ENCODE measurements at places on chromosomes 5 and 9.

- no peak for DNase-seq
Observed at GRCh38 chr5:173760461-173761177, 127.5 kb upstream of the CPEB4 start.

- DNase-seq = no peak
Observed at GRCh38 chr9:87498811-87499360, 1.2 kb downstream of the DAPK1 start.

DNA sequence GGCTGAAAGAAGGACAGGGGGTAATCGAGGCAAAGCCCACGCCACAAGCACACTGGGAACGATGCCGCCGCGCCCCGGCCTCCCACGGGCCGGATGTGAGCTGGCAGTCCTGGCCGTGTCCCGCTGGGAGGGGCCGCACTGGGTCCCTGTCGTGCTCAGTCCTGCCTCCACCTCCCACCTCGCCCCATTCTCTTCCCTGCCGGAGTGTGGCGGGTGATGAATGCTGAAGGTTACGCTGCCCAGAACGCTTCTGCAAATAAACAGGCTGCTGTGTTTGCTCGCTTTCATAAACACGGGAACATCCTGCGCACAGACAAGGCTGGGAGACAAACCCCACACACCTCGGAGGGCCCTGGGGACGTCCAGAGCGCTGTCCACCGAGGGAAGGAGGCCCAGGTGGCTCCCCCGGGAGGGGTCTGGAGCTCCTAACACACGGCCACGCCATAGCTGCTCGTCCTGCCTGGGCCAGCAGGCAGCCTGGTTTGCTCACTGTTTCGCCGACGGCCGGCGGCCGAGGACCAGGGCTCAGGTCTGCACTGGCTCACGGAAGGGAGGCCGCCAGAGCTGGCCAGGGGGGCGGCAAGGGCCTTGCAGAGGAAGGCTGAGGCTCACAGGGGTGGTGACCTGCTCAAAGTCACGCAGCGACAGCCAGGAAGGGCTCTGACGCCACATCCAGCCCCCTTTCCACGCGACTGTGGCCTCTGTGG lies 2.3 kb downstream of the DNLZ start:
- DNase-seq = no peak

- DNase-seq = peak; percentile 88
Observed at GRCh38 chr5:177311723-177312648, at the start of gene MXD3. TSS of gene MXD3 (minus strand) at chr5:177311898. CDS start at chr5:177311830, 68 bp downstream.

GRCh38 chr9:107989544-107989943 lies 500.0 kb upstream of the KLF4 start:
- DNase-seq = no peak

DNA sequence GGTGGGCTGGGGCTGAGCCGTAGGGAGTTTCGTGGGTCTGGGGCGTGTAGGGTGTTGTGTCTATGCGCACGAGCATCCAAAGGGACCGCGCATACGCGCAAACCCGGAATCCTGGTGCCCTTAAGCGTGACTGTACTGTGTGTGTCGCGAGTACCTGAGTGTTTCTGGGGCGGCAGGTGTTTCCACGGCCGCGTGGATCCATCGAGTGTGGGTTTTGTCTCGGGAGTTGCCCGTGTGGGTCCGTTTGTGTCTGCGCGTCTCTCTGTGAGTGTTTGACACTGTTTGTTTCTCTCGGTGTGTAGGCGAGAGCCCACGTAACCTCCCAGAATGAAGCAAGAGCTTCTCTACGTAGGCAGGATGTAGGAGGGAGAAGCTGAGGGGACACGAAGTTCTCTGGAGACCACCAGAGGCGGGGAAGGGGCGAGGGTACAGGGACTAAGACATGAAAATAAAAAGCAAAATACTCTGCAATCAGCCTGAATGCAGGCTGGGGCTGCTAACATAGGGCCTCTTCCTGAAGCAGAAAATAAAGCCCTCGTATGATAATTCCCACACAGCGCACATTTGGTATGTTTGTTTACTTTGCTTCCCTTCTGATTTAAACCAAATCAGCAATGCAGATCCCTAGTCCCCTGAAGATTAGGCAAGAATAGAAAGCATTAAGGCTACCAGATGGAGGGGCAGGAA lies 588 bp upstream of the BRINP1 start:
- no peak for DNase-seq

GRCh38 chr9:13661014-13661413 lies 381.5 kb upstream of the MPDZ start:
- no peak for DNase-seq

DNA sequence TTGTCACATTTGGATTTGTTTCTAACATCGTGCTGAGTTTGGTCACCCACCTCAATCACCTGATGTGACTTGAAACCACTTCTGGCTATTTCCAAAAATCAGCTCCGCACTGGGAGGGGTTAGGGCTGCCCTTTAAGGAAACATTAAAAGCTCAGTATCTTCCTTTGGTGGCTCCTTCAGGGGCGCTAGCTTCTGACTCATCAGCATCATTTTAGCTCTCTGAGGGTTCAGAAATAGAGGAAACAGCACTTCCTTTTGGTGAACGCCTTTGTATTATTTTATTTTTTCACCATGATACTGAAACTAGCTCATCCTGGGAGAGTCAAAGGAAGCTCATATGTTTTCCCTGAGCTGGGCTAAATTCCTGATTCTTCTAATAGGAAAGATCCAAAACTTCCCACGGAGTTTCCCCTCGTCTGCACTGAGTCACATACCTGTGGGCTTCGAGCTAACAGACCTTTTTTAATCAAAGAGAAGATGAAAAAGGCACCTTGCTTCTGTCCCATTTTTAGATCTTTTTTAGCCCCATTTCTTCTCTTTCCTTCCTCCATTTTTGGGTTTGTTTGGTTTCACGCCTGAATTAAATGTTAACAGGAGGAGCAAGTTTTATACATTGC lies 48.2 kb downstream of the ROPN1L start:
- no peak for DNase-seq

DNA sequence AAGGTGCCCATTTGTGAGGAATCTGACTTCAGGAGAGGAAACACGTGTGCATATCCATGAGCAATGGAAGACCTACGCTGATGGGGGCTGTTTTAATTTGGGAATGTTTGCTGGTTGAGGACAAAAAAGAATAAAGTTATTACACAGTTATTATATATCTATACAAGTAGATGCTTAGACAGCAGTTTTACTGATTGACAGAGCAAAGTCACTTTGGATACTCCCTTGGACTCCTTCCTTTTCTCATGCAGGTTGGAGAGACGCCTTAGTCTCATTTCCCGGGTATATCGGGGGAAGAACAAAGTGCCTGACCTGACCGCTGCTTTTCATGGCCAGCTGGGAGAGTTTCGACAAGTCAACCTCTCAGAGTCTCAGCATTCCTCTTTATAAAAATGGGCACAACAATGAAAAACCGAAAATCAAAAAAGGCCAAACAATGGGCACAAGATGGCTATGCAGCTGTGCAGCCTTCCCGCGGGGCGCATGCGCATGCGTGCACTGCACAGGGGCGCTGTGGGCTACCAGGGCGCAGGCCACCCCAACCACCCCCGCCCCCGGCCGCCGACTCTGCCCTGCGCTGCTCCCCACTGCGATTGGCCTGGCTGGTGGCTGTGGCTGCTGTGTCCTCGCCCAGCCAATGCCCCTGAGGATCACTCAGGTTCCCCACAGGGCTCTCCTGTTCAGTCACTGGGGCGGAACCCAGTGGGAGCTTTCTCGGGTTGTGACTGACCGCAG lies 18.1 kb downstream of the NFIL3 start:
- no peak for DNase-seq

DNA sequence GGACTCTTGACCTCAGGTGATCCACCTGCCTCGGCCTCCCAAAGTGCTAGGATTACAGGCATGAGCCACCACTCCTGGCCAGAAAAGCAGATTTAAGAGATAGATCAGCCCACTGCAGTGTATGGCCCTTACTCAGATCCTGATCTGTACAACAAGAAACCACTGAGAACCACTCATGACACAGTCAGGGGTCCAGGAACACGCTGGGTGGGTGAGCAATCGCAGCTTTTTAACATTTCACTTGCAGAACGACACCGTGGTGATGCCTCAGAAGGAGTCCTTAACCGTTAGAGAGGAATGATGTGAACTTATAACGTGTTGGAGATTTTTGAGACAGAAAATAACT lies 45.3 kb upstream of the NSMF start:
- no peak for DNase-seq

GRCh38 chr5:110965773-110966581 lies 105.5 kb upstream of the TSLP start:
- DNase-seq = no peak

- DNase-seq = no peak
Observed at GRCh38 chr5:136420168-136420898, 55.0 kb upstream of the TRPC7 start.

GRCh38 chr5:83440826-83441225 lies 30.7 kb upstream of the VCAN start:
- no peak for DNase-seq

DNA sequence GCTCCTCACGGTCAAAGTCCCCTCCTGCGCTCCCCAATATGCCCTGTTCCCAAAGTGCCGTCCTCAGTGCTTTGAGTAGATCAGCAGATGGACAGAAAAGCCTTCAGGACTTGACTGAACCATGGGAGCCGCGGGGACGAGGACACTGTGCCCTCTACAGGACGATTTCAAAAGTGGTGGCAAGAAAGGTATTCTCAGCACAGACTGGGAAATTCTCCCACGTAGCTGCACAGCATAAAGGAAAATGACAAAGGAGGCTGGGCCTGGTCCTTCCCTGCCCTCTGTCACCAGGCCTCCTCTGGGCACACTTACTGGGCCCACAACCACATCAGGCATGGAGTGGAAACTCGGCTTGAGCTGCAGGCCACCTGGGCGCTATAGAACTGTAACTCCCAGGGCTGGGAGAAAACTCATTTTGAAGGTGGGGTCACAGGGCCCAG lies 16.7 kb upstream of the MTMR12 start:
- DNase-seq = peak; percentile 51

DNA sequence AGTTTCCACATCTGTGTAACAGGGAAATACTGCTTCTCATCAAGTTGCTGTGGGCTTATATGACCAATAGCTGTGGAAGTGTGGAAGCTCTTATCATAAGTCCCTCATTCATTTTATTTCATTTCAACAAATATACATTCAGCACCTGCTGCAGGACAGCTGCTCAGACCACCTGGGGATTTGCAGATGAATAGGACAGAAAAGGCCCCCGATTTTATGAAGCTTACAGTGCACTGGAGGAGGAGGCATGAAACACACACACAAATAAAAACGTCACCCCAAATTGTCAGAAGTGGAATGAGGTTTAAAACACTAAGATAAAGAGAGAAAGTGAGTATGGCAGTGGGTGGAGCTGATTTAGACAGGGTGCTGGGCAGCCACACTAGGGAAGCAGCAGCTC lies 107.2 kb downstream of the DRD1 start:
- DNase-seq = no peak

DNA sequence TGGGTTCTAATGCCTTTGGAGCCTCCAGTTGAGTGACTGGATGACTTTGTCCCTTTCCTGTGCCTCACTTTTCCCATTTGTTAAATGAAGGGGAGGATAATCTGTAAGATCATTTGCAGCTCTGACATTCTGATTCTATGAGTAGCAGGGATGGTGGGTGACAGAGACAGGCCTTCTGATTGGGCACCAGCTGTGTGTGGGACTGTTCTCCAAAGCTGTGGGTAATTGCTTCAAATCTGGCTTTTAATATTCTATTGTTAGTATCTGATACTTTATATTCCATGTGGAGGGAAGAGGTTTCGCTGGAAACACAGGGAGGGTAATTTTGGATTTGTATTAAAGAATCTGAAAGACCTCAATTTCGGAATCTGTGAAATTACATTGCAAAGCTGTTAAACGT lies 102.7 kb downstream of the FBXO38 start:
- no peak for DNase-seq

GRCh38 chr5:111401906-111402305 lies 110.4 kb downstream of the STARD4 start:
- no peak for DNase-seq

DNA sequence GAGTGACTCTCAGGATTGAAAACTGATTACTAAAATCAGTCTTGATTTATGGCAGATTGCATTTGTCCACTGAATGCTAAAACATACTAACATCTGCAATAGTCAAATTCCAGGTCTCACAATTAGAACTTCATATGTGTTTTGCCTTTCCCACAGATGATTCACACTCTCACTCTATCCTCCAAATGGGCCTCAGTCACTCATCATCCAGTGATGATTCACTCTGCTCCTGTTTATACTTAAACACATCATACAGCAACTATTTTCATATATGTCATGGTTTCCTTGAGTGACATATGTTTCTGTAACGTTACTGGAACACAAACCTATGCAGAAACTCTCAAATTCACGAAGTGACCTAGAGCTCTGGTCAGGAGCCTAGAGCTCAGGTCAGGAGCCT lies 512.9 kb downstream of the HINT1 start:
- no peak for DNase-seq

GRCh38 chr9:111056538-111056937 lies 18.3 kb upstream of the LPAR1 start:
- DNase-seq = no peak

- no peak for DNase-seq
Observed at GRCh38 chr9:98092613-98092931, 26.4 kb downstream of the TRIM14 start.

GRCh38 chr5:171226864-171227263 lies 82.2 kb upstream of the TLX3 start:
- DNase-seq = no peak

DNA sequence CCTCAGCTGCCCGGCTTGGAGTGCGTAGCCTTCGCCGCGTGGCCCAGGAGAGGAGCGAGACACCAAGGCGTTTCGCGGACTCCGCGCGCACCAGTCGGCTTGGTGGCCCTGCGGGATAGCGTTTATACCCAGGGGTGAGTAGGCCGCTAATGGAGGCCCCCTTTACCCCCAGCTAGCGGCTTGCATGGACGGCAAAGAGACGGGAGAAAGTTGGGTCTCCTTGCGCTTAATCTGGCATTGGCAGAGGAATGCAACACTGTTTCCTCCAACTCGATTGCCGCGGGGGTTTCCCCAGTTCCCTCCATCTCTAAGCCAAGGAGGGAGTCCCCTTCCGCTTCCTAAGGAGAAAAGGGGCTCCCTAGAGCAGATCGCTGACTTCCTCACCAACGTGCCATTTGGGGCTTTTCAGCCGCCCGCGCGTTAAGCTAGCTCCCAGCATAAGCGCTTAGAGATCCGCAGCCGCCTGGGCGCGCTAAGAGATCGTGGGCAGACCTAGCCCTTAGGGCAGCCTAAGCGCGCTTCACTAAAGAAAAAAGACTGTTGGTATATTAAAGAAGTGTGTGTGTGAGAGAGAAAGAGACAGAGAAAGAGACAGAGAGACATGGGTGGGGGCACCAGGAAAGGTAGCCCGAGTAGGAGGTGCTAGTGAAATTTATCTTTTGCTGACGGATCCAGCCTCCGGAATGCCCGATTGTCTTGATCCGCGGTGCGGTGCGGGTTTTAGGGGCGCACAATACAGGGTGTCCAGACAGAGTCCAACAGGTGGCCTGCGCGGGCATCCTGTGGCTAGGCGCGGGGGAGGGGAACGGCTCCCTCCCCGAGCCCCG lies 597.9 kb upstream of the SGCD start:
- peak; percentile 52 for DNase-seq

GRCh38 chr5:173234129-173234790 lies 746 bp downstream of the NKX2-5 start:
- no peak for DNase-seq

DNA sequence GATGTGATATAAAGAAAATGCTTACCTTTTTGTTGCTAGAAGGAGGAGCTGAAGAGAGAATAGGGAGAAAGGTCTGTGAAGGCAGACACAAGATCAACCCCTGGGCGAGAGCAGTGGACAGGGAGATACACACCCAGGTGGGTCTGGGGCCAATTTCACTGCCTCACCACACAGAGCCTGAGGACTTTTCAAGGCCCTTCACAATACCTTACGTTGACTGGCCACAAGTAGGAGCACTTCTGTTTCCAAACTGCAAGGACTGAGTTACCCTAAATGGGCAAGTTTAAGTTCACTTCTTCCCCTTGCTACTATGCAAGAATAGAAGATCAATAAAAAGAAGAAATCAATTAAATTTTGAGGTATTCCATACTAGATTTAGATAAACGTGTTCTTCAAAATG lies 174.5 kb upstream of the SLC12A2 start:
- no peak for DNase-seq

All from amygdala (tissue), 56 donors.